Stimulated activated CD8-positive, alpha-beta memory T cell treated with anti-CD3 and anti-CD28 coated beads, Interleukin-2, amount 100 ng/mL, for 1 hour (primary cell): ENCODE measurements at places on chromosomes 2 and 18.

DNA sequence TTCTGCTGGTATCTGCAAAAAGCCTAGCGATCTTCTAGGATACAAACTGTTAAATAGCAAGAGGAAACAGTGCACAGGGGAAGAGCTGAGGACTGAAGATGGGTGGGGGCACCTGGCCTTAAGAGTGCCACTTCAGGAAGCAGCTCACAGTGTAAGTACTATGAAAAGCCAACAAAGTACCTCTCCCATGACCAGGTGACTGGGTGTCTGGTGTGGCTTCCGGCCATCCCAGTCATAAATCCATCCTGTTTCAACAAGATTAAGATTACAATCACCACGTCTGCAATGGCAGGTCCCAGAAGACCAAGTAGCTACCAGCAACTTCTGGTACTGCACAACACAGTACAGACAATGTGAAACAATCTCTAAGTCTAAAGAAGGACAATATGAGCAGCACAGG lies 15.9 kb downstream of the ERFE start:
- DNase-seq, result no peak

GRCh38 chr2:136206613-136207012 lies 88.7 kb upstream of the CXCR4 start:
- no peak for DNase-seq

GRCh38 chr18:49135877-49136276 lies 185.1 kb upstream of the SMAD7 start:
- no peak for DNase-seq

DNA sequence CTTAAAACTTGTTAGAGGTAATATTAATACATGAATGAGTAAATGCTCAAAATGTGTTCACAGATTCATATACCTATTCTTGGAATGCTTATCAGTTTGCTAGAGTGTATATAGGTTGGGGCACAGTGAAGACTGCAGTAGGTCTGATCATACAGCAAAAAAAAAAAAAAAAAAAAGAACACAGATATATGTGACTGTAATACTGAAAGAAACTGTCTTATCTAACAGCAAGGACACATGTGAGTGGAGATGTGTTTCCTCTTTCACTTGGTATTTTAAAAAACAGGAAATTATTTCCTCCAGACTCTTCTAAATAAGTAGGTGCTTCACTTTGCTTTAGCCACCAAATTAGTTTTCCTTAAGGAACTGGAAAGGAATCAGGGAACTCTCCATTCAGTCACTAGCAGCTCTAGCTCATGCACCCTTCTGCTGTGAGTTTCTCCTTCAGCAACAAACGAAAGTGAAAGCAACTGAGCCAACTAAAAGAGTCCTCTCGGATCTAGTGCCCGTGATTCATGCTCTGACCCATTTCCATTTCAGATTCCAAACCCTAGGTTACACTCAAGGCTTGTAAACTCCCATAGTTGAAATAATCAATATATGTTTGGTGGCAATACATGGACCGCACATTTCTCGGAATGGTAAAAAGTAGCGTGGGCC lies 98.5 kb downstream of the DSEL start:
- no peak for DNase-seq

DNA sequence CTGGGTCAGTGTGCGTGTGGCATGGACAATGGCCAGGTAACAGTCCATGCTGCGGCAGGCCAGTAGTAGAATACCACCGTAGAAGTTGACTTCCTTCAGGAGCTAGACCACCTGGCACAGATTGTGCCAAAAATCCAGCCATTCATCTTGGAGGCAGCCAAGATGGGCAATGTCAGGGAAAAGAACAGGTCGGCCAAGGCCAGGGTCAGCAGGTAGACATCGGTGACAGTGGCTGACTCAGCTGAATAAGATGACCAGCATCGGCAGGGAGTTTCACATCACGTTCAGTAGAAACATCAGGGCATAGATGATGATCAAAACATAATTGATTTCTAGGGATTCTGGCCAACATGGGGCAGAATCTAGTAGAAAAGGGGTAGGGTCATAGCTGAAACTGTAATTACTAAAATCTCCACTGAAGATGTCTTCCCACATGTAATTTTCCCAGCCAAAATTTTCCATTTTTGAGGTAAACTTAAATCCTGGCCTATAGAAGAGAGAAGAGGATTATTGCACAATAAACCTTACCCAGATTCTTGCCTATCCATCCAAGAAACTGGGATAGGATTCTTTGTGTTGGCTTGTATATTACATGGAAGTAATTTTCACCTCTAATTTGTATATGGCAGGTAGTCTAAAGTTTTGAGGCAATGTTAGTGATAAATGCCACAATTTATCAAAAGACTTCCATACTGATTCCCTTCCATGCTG lies 7.9 kb upstream of the RUFY4 start:
- no peak for DNase-seq

GRCh38 chr2:10402062-10402585 lies 46.0 kb downstream of the ODC1 start:
- DNase-seq, result no peak

DNA sequence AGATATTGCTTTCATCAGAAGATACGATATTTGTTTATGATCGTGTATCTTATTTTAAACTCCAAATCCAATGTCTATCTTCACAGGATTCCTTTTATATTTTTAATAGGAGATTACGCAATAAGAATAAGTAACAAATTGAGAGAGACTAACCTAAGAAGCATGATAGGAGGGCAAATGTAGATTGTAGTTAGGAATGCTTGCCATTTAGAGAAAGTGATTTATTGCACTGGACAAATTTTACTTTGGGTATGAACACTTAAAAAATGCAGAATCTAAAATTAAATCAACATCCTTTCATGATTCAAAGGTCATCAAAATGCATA lies 563.4 kb upstream of the POU3F3 start:
- DNase-seq, result no peak
